GM23338 (cell line): ENCODE measurements at places on chromosomes 11 and 22. TPM values are rescaled to one million over a fixed set of nuclear protein-coding genes. Genes with fewer than 3 reads are reported as not detected.

FXYD2 gene
- 0.12 and 0.59 TPM in 2 replicates for total RNA-seq

GRIA4 gene
- total RNA-seq = 45.5 and 71.1 TPM in 2 replicates

POU2AF3 gene
- 2.7 and 5.2 TPM in 2 replicates for total RNA-seq

MMP1 gene
- total RNA-seq = not detected in 2 replicates
